ENCODE measurements at places on chromosomes 1 and 21.

GRCh38 chr1:46081206-46081605 lies 51.2 kb downstream of the PIK3R3 start:
- DNase-seq, result no peak

DNA sequence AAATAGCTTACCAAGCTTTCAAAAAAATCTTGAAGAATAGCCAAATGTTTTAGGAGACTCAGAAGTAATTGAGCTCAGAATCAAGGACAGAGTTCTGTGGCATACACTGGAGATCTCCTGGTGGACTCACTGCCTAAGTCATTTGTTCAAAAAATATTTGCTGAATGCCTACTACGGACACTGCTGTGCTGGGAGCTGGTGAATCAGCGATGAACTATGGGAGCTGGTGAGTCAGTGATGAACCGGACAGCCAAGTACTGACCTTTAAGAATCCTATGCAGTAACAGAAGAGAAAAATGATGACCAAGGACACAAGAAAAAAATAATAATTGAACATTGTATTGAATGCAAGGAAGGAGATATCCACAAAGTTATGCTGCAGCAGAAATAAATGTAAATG lies 717.9 kb upstream of the CXADR start:
- DNase-seq, result no peak

- DNase-seq, result no peak
Measured at GRCh38 chr1:8396083-8396785, 78.3 kb downstream of the SLC45A1 start.

GRCh38 chr21:45341779-45342178 lies 54.1 kb upstream of the POFUT2 start:
- no peak for DNase-seq

DNA sequence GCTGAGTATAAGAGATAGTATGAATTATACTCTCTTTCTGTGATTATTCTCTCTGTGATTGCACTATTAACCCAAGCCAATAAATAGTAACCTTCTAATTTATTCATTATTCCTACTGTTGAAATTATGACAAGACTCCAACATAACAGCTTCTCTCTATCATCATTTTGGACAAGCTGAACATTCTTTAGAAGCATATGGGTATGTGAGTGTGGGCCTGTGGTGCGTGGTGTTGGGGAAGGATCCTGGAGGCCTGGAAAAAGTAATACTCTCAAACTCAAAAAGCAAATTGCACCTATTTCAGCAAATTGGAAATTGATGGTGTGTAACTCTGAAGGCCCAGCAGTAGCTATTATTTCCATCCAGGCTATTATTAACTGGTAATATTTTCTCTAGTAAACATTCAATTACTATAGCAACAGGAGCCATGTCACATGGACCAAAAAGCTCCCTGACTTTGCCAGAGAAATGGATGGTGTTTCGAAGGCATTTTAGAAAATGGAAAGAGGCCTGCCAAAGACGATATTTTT lies 502.8 kb downstream of the LTN1 start:
- no peak for DNase-seq

DNA sequence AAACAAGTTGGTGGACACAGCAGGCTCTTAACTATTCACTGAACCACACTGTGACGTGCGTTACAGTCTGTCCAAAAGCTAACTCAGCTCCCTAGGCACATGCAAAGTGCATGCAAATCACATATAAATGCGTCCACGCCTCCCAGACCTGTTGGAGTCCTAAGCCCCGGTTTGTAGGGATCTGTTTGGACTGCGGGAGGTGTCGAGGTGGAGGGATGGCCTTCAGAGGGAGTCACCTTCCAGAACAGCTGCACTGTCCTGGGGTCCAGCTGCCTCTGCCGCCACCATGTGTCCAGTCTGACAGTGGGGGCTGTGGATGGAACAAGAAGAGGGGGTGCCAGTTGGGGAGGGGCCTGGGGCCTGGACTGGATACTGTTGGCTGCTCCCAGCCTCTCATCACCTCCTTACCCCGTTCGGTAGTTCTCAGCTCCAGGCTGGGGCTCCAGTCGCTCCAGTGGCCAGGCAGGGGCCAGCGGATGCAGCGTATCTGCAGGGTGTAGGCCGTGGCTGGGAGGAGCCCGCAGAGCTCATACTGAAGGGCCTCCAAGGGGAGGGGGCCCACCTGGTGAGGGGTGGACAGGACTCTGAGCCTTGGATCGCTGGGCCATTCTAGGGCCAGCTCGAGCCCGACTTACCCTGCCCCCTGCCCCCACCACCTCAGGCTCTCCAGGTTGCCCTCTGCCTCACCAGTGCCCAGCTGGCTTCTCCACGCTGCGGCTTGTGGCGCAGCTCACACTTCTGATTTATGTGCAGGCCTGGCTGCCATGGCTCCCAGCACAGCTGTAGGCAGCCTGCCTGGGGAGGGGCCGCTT lies 7.9 kb upstream of the MRPS15 start:
- DNase-seq, result no peak

GRCh38 chr1:45526135-45526644 lies 4.5 kb upstream of the PRDX1 start:
- DNase-seq, result no peak

GRCh38 chr1:159849626-159850366 lies 12.7 kb downstream of the VSIG8 start:
- DNase-seq, result no peak

- DNase-seq, result no peak
Measured at GRCh38 chr1:243734308-243734695, 115.7 kb downstream of the AKT3 start.

GRCh38 chr1:173663159-173663558 lies 6.5 kb downstream of the ANKRD45 start:
- no peak for DNase-seq

- no peak for DNase-seq
Measured at GRCh38 chr1:109932679-109933078, 22.0 kb downstream of the CSF1 start.

DNA sequence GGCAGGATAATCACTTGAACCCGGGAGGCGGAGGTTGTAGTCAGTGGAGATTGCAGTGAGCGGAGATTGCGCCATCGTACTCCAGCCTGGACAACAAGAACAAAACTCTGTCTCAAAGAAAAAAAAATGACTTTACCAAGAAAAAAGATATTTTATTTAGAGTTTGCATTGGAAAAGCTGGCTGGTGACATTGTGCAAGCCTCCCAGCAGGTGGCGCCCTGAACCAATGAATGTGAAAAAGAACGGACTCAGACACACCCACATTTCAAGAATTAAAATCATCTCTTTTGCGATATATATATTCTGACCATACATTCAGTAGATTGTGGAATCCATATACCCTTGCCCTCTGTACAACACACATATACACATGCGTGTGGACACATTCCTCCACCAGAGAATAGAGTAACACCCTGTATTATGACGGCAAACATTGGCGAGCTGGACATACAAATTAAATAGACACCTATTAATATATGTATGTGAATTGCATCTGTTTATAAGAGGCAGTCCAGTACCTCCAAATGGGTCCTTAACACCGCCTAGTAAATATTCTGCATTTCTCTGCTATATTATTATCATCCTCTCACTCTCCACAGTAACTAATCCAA lies 39.0 kb upstream of the CADM3 start:
- DNase-seq, result peak; percentile 74

DNA sequence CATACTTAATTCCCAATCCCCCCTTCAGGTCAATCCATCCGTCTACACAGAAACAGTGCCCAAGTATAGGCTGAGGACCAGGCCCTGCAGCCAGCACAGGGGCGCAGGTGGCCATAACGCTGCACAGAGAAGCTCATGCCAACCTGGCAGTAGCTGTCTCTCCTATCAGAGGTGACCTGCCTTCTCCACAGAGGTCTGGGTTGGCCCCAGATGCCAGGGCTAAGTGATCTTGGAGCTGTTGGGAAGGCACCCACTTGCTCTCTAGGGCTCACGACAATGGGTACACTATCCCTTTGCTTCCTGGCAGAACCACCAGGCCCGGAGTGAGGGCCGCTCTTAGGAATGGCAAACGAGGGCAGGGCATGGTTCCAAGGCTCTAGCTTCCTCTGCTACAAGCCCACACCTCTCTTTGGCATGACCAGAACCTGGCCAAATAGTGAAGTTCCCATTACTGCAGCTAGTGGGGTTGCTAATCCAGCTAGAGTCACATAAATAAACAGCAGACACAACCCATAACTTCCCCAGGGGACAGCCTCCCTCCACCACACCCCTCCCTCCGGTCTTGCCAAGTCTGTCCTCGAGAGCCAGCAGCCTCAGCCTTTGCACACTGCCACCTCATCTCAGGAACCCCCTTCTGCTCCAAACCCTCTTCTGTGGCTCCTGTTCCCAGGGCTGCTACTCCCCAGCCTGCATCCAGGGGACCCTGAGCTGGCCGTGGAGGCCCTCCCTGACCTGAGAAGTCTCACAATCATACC lies 113.0 kb downstream of the GLIS1 start:
- no peak for DNase-seq

GRCh38 chr1:192907545-192908243 lies 98.9 kb downstream of the RGS2 start:
- DNase-seq, result no peak

- no peak for DNase-seq
Measured at GRCh38 chr1:3067671-3068563, 1.1 kb upstream of the PRDM16 start.

DNA sequence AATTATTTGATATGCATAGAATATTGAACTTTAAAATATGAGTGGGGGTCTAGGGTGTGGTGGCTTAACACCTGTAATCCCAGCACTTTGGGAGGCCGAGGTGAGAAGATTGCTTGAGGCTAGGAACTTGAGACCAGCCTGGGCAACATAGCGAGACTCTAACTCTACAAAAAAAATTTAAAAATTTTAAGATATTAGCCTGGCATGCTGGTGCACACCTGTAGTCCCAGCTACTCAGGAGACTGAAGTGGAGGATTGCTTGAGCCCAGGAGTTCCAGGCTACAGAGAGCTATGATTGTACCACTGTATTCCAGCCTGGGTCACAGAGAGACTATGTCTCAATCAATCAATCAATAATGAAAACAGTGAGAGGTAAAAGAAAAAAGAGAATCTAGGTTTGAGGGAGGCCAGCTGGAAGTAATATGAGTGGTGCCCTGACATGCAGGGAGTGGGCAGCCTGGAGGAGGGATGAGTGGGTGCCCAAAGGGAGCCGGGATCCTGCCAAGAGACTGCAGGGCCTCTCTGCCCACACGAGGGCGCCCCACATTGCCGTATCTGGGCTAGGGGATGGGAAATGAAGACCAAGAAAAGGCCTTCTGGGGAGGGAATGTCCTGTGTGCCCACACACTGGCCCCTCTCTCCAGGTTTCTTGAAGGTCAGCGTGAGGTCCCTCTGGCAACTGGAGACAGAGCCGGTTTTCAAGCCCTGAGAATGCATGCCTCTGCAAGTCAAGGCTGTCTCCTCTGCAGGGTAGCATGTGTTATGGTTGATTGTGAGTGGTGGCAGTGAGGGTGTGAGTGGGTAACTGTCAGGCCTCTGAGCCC lies 93.9 kb upstream of the PPM1J start:
- DNase-seq, result peak; percentile 82

- no peak for DNase-seq
Measured at GRCh38 chr21:43770066-43770655, 5.9 kb downstream of the CSTB start.

DNA sequence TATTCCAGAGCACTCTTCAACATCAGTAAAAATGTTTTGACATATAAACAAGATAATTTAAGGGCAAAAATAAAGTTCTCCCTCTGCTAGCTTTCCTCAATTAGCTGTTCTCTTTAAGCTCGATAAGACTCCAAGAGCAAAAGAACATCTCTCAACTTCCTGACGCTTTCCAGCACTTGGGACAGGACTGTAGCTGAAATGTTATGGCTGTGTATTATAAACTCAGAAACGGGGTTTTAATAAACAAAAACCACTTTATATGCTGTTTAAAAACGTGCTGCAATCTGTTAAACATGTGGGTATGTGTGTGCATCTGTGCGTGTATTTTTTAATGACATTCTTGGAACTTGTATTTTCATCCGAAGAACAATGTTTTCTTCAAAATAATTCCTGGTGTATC lies 71.5 kb upstream of the RGS2 start:
- DNase-seq, result no peak

- DNase-seq, result no peak
Measured at GRCh38 chr1:204818998-204819397, 51.7 kb upstream of the NFASC start.

DNA sequence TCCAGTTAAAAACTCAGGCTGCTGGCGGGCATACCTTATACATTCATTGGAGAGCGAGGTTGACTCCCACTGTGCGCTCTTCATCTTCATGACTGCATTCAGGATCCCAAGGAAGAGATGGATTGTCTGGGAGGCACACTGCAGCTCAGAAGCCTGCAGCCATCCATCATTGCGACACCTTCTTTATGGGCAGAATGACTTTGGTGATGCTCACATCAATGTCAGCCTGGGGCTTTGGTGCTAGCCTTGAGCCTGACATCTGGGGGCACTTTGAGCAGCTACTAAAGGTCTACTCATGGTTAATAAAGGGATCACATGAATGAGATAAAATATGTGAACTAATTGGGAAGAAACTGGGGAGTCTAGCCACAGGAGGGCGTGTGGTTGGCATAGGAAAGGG lies 229.3 kb downstream of the PRDM2 start:
- DNase-seq, result no peak

DNA sequence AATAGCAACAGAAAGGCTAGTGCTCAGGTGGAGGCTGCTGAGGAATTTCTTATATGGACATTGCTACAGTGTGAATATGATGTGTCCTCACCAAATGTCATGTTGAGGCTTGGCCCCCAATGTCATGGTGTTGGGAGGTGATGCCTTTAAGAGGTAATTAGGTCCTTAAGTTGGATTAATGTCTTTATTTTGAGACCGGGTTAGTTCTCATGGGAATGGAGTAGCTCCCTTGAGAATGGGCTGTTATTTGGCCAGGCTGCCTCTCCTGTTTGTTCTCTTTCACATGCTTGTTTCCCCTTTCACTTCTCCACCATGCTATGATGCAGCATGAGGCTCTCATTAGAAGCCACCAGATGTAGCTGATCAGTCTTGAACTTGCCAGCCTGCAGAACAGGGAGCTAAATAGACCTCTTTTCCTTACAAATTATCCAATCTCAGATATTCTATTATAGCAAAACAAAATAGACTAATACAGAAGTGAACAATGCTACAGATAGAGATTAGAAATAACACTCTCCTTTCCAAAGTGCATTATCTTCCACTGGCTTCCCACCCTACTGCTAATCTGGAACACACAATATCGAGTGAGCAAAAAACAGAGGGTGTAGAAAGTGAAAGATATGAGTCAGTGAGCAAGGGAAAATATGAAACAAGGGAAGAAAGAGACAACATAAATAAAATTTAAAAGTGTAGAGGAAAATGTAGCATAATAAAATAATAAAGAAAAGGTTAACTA lies 160.2 kb downstream of the NTMT2 start:
- DNase-seq, result no peak

DNA sequence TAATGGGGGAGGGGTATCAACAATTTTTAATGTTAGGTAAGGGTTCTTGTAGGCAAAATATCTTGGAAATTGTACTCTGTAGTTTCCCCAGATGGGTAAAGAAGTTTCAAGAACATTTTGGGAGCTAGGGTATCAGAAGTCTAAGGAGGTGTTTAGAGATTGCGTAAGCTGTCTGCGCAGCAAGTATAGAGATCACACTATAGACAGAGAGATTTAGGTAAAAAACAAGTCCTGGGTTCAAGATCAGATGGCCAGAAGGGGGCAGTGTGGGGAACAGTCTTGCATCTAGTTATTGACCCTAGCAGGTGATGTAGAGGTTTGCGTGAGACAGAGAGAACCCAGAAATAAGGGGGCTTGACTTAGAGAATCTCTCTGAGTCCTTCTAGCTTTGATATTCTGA lies 80.8 kb downstream of the S1PR1 start:
- DNase-seq, result peak; percentile 26

GRCh38 chr1:212977781-212978645 lies 27.7 kb downstream of the VASH2 start:
- no peak for DNase-seq
